ENCODE measurements at places on chromosomes 1 and 21. TPM values are rescaled to one million over a fixed set of nuclear protein-coding genes. Genes with fewer than 3 reads are reported as not detected.

The PDC gene
- 0.25 TPM for polyA plus RNA-seq

The FAM177B gene
- 5.5 TPM for polyA plus RNA-seq

The B3GALNT2 gene
- 19.1 TPM for polyA plus RNA-seq

The AMPD2 gene
- polyA plus RNA-seq, result 61.2 TPM

The CYYR1 gene
- 6.4 TPM for polyA plus RNA-seq

The PLK3 gene
- polyA plus RNA-seq, result 16.4 TPM

The EVI5 gene
- polyA plus RNA-seq, result 15.7 TPM

The HUNK gene
- polyA plus RNA-seq, result 9.1 TPM

The MAP3K21 gene
- polyA plus RNA-seq, result 11.0 TPM

DNA sequence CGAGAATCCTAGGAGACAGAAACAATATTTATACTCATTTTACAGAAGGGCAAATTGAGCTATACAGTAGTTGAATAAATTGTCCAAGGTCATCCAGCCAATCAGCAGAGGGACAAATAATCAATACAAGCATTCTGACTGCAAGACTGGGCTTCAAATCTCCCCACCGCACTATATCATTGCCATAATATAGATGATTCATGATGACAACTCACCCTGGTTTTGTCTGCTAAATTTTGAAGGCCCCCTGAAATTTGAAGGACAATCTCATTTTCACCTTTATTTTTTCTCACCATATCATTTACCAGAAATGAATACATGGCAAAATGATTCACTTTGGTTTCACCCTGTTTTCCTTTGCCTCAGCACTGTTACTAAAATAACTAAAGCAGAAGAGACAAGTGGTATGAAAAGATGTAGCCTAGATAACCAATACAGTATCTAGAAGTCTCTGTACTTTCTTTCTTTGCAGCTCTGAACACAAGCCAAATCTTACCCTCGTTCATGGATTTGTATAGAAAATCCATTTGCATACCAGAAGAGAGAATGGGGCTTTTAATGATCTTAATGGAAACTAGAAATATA, 292.5 kb downstream of the TTLL7 start:
- no peak for DNase-seq

DNA sequence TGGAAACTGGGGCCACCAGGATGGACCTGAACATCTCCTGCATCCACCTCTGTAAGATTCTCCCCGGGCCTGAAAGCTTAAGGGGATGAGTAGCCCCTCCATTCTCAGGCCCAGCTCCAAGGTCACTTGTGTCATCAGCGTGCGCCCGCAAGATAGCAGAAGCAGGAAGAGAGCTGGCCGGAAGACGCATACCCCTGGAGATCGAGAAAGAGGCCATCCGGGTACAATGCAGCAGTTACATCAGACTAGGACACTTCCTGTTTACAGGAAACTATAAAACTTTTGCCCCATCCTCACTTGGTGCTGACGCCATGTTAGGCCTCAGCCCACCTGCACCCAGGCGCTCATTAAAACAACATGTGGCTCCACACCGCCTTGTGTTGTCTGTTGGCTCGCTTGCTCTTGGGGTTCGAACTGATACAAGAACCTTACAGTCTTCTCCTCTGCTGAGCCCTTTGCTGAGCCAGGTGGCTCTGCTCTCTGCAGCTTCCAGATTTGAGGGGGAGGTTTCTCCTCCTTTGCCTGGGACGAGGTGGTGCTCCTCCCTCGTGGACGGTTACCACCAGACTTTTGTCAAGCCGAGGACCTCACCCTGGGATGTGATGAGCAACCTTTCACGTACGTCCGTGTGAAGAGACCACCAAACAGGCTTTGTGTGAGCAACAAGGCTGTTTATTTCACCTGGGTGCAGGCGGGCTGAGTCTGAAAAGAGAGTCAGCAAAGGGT, 277.5 kb upstream of the C1orf174 start:
- DNase-seq, result no peak

- DNase-seq, result peak; percentile 87
Measured at GRCh38 chr1:21930080-21930571, 7.0 kb downstream of the HSPG2 start.

DNA sequence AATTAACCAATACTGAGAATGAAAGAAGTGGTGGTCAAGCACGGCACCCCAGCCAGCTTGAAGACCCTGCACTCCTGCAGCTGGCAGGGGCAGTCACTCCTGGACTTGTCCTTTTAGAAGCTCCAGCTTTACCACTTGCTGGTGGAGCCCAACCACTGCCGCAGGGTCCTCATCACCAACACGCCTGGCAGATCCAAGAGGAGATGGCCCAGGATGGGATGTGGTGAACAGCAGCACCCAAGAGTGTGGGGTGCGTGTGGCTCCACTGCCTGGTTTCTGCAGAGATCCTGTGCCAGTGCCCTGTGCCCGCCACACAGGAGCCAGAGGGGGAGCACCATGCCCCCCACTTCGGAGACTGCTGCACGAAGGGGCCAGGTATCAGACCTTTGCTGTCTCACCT, 13.5 kb downstream of the CR1L start:
- DNase-seq, result no peak

GRCh38 chr1:86419277-86419903, 4.6 kb upstream of the CLCA2 start:
- DNase-seq, result peak; percentile 42

- no peak for DNase-seq
Measured at GRCh38 chr1:27632387-27633297, 2.3 kb downstream of the FGR start.

DNA sequence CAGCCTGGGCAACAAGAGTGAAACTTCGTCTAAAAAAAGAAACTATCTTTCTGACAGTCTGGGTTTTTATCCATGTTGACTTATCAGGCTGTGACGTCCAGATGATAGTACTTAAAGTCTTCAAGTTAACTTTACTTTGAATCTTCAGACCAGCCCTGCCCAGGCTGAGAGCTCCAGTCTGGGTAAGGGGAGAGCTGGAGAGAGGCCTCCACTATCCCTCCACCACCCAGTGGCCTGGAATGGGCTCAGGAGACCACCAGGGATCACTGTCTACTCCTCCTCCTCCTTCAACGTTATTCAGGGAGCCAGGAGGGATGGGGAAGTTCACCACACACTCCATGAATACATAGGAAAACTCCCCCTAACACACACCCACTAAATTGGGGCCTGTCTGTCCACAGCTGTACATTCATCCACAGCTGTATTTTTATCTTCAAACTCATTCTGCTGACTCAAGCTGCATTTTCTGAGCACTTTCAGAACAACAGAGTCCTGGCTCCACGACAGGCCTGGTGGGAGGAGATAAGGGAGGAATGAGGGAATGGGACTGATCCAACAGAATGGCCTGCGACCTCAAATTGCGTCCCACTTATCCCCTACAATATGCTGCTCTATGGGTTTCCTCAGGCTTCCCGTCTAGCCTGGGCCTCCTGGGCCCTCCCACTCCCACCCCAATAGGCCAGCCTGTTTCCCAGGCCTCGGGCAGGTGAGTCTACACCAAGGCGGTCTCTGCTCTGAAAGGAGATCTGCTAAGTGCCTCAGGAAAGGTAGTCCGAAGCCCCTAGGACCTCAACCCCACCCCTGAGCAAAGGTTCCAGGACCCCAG, 1.8 kb downstream of the SLC45A3 start:
- DNase-seq, result peak; percentile 76

DNA sequence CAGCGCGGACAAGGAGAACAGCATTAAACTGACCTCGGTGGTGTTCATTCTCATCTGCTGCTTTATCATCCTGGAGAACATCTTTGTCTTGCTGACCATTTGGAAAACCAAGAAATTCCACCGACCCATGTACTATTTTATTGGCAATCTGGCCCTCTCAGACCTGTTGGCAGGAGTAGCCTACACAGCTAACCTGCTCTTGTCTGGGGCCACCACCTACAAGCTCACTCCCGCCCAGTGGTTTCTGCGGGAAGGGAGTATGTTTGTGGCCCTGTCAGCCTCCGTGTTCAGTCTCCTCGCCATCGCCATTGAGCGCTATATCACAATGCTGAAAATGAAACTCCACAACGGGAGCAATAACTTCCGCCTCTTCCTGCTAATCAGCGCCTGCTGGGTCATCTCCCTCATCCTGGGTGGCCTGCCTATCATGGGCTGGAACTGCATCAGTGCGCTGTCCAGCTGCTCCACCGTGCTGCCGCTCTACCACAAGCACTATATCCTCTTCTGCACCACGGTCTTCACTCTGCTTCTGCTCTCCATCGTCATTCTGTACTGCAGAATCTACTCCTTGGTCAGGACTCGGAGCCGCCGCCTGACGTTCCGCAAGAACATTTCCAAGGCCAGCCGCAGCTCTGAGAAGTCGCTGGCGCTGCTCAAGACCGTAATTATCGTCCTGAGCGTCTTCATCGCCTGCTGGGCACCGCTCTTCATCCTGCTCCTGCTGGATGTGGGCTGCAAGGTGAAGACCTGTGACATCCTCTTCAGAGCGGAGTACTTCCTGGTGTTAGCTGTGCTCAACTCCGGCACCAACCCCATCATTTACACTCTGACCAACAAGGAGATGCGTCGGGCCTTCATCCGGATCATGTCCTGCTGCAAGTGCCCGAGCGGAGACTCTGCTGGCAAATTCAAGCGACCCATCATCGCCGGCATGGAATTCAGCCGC, 2.5 kb downstream of the S1PR1 start:
- no peak for DNase-seq

DNA sequence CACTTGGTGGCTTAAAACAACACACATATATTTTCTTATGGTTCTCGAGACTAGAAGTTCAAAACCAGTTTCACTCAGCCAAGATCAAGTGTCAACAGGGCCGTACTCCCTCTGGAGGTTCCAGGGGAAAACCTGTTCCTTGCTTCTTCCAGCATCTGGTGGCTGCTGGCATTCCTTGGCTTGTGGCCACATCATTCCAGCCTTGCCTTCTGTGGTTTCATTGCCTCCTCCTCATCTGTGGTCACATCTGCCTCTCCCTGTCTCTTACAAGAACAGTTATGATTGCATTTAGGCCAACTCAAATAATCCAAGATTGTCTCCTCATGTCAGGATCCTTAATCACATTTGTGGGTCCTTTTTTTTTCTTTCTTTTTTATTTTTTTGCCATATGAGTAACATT, 240.7 kb upstream of the HOOK1 start:
- DNase-seq, result no peak

GRCh38 chr21:42366292-42367010, at the start of gene TFF1:
Gene TFF1, minus strand, starts transcription at chr21:42366535. Its CDS starts 40 bp downstream, at chr21:42366495.
- peak; percentile 65 for DNase-seq

DNA sequence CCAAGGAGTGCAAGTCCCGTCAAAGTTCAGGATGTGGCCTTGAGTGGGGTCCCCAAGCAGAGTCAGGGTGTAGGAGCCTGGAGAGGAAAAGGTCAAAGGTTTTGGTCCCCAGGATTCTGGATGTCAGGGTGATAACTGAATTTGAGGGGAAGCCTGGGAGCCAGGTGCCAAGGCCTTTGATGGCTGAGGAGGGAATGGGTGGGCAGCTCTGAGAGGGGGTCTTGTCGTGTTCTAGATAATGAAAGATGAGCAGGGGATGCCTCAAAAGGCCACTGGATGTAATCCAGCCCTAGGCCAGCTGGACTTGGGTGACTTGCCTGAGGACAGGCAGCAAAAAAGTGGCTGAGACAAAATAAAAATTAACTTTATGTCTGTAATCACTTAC, 27.5 kb upstream of the KCNA2 start:
- DNase-seq, result no peak

DNA sequence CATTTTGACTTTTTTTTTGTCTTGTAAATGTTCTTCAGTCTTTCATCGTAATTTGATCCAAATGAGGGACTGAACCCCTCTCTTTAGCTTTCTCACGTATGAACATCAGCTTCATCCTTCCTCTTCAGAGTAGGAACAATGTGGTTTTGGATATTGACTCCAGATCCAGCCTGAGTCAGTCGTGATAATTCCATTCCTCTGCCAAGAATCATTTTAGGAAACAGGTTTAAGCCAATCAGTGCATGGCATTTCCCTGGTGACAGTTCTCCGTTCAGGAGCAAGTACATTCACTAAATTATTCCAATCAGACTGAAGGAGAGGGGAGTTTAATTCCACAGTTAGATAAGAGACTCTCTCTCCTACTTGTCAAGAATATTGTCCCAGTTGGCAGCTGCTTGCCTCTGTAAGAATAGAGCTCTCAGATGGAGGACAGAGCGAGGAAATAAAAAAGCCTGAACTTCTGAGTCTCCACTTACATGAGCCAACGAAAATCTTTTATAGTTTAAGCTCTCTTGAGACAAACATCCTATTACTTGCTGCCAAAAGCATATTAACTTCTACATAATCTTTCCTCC, 18.6 kb downstream of the RHOU start:
- no peak for DNase-seq

DNA sequence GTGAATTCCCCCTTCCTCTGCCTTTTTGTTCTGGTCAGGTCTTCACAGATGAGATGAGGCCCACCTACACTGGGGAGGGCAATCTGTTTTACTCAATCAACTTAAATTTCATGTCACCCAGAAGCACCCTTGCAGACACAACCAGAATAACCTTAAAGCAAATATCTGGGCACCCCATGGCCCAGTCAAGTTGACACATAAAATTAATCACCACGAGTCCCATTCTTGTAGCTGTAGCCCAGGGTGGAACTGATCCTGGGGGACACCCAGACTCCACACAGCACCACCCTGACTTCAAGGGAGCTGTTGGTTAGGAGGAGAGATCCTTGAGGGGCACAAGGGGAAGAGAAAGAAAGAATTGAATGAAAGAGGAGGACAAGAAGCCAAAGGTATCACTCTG, 23.1 kb downstream of the CAPN9 start:
- no peak for DNase-seq

GRCh38 chr1:210298936-210299335, 29.8 kb upstream of the HHAT start:
- DNase-seq, result no peak

DNA sequence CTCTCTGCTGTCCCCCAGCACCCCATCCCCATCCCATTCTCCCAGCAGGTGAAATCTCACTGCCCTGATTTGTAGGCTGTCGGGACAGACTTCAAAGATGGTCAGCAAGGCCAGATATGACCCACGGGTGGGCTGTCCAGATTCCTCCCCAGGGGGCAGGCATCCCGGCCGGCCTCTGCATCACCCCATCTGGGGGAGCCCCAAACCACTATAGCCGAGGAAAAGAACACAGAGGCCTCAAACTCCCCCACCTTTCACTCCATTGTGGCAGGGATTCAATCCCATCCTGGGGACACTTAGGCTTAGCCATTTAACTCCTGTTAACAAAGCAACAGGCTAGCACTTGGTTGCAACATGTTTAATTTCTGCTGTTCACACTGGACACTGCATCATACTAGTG, 8.8 kb downstream of the MUL1 start:
- no peak for DNase-seq

DNA sequence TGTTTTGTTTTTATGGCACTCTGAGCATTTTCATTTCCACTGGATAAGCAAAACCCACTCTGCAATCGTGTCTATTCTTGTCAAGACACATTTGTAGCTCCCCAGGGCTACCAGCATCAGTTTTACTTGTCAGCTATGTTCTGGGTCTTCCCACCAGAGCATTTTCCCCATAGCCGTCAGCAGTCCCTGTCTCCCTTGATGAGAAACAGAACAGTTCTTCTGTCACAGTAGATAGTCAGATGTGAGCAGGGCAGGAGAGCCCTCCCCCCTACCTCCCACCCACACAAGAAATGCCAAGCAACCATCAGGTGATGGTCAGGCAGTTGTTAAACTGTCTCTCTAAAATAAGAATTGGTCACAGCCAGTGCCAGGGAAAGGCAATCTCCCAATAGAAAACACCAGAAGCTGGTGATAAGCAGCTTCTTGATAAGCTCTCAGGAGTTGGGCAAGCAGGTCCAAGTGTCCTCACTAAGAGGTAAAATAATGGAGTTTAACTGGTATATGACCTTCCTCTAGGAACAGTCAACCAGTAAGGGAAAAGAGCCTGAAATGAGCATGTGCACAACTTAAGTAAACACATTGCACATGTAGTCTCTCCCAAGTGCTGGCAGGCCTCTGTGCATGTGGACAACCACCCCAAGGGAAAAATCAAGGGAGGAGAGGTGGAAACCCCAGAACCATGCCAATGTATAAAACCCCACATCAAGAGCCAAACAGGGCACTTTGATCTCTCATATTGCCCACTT, 208.2 kb downstream of the S1PR1 start:
- DNase-seq, result no peak

All from large intestine (tissue), 12 donors.